ENCODE measurements at places on chromosomes 6 and 20.
A peak's percentile ranks its signal among the peaks of the same experiment; 100 is the strongest.

GRCh38 chr6:23013776-23014175, 444.4 kb downstream of the HDGFL1 start:
- DNase-seq, result peak; percentile 39

DNA sequence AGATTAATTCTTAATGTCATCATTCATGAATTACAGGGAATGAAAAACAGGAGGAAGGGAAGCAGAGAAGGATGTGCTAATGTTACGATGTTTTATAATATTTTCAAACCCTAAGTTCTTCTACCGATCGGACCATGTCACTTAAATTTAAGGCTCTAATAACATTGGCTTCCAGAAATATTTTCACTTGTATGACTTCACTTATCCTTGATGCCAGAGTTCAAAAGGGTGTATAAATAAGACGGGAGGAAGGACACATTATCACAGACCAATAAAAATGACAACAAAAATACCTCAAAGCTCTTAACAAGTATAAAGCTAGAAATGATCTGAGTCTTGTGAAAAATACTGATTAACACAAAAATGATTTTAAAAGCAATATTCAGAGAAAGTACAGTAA, 370.4 kb upstream of the CITED2 start:
- no peak for DNase-seq

GRCh38 chr20:24806705-24807676, 142.1 kb upstream of the CST7 start:
- no peak for DNase-seq

GRCh38 chr6:19309661-19310060, 527.5 kb upstream of the ID4 start:
- no peak for DNase-seq

DNA sequence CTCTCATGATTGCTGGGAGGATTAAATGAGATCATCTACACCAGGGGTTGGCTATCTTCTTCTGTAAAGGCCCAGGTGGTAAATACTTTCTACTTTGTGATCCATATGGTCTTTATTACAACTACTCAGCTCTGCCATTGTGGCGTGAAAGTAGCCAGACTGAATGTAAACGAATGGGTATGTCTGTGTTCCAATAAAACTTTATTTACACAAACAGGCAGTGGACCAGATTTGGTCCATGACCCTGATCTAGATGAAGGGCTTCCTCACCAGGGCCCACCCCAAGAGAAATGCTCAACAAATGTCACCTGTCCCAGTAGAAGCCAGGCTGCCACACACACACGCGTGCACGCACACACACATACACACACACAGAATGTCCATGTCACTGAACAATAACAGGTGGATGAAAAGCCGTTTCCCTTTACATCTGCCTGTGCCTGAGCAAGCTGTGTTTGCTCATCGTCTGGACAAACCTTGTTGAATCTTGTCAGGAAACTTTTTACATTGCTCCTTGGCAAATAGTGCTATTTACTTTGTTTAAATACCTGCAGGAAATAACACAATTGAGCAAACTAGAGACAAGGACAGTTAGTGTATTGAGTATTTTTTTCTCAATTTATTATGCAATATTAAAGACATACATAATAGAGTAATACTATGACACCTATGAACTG, 114.3 kb downstream of the EYA2 start:
- DNase-seq, result no peak

- no peak for DNase-seq
Measured at GRCh38 chr20:17406051-17406590, 125.1 kb downstream of the BFSP1 start.

DNA sequence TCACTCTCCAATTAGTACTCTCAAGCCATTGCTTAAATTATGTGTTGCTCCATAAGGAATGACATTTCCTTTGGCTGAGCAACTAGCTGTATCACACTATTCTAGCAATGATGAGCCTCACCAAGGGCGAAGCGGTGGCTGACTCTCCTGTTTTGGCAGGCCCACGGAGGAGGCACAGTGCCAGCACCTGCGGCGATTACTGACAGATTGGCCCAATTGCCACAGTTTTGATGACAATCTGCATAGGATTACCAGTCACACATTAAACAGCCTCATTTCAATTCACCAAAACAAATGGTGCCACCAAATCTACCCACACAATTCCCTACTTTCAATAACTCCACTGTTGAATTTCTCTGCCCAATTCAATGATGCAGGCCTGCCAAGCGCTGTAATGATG, 286.9 kb downstream of the PTPRK start:
- no peak for DNase-seq

- DNase-seq, result no peak
Measured at GRCh38 chr6:139174961-139175360, 40.1 kb downstream of the HECA start.

- no peak for DNase-seq
Measured at GRCh38 chr6:131285548-131285947, 150.3 kb downstream of the AKAP7 start.

GRCh38 chr6:151422981-151423380, 28.9 kb downstream of the RMND1 start:
- DNase-seq, result no peak

- peak; percentile 24 for DNase-seq
Measured at GRCh38 chr6:130019326-130020072, 1.1 kb downstream of the L3MBTL3 start.

- DNase-seq, result peak; percentile 87
Measured at GRCh38 chr6:44074439-44074812, 52.8 kb downstream of the MRPL14 start.

DNA sequence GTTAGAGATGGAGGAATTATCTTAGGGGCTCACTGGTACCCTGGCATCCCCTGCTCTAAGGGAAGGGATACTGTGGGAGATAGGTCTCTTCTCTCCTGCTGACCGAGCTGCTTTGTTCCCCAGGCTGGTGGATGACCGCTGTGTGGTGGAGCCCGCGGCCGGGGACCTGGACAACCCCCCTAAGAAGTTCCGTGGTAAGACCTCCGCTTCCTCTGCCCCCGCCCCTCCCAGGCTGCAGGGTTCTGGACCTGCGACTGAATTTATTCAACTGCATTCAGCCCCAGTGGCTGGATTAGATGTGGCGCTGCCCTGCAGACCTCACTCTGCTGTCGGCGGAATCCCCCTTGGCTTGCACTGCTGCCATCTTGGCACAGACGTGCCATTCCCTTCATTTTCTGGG, 19.2 kb downstream of the ITPR3 start:
- no peak for DNase-seq

DNA sequence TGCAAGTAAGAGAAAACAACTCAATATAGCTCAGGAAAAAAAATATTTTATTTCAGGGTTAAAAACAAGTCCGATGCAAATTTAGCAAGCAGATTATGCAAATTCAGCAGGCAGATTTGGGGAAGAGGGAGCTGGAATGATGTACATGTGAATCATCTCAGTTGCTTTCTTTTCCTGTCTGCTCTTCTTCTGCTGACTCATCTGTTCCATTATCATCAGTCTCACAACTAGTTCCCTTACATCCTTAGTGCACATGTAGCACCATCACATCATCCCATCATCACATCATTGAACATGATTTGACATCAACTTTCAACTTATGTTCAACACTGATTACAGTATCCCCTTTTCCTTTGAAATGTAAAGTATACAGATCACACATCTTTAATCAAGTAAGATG, 11.5 kb upstream of the DEFB113 start:
- DNase-seq, result peak; percentile 8

- DNase-seq, result peak; percentile 83
Measured at GRCh38 chr20:37534401-37535157, 6.9 kb upstream of the BLCAP start.

DNA sequence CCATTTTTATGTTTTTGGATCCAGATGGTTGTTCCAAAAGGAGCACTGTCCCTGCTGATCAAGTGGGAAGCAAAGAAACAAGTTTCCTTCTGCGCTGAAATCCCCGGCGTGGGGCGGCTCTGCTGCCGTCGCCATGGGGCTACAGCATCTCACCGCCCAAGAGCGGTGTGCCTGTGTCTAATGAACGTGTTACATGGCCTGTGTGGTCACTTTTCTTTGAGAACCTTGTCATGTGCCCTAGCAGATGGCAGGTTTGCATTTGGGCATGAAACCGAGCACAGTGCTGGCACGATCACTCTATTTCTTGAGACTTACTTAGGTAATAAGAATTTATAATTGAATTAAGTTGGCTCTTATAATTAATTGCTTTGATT, 51.9 kb downstream of the ZDHHC14 start:
- no peak for DNase-seq

DNA sequence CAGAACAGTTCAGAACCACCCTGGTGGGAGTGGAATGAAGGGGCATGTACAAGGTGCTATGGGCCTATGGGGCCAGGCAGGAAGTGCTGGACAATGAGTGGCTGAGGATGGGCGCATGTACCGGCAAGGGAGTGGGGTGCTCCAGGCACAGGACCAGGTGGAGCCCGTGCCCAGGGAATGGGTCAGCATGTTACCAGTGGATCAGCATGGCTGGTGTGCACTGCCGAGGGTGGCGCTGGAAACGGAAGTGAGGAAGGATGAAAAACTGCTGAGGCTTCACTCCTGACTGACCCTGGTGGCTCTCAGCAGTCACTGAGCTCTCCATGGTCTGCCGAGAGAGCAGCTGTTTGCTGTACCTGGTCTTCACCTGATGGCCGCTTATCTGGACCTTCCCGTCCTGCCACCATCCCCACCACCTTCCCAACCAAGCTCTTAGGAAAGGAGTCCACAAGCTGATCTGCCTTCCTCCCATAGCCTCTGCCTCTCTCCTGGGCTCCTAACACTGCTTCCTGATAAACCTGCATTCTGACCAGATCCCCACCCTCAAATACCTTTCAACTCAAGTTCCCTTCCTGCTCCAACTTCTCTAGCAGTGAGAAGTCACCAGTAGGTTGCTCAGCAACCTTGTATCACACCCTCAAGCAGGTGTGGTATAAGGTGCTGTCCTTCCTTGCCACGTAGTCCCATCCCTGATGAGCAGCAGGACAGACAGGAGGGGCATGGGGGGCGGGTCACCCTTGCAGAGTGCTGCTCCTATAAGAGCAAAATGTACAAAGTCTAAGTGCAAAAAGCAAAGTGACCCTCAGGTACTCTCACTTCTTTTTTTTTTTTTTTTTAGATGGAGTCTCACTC, 7.1 kb downstream of the UQCC2 start:
- DNase-seq, result no peak

DNA sequence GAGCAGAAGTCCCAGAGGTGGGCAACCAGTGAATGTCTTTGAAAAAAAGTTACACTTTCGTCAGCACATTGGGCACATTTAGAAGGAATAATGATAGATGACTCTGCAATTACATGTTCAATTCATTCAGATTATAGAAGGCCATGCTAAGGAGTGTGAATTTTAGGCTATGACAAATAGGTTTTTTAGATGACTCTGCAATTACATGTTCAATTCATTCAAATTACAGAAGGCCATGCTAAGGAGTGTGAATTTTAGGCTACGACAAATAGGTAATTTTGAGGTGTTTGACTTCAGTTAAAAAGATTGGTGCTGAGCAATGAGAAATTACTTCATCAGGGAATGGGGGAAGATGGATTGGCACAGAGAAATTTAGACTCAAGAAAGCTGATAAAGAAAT, 744.9 kb upstream of the MMS22L start:
- DNase-seq, result no peak

DNA sequence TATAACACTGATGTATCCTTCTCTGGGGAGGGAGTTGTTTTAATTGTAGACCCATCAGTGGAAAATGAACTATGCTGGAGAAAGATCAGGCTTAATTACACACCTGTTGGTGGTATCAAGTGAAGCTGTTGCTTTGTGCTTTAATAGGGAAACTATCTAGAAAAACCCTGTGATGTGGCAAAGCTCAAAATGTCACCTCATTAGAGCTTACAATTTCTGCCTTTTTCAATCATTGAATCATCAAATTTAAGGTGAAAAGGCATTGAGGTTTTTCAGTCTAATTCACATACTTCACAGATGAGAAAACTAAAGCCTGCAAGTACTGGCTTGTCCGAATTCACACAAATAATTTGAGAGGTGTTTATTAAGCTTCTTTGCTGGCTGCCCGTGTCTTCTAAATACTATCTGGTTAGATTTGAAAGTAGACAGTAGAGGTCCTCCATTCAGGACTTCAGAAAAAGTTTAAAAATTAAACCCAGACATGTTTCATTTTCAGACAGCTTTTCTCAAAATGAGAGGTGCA, 143.3 kb upstream of the MAP3K7 start:
- DNase-seq, result no peak

GRCh38 chr6:74585753-74586152, 620.1 kb downstream of the COL12A1 start:
- peak; percentile 81 for DNase-seq

DNA sequence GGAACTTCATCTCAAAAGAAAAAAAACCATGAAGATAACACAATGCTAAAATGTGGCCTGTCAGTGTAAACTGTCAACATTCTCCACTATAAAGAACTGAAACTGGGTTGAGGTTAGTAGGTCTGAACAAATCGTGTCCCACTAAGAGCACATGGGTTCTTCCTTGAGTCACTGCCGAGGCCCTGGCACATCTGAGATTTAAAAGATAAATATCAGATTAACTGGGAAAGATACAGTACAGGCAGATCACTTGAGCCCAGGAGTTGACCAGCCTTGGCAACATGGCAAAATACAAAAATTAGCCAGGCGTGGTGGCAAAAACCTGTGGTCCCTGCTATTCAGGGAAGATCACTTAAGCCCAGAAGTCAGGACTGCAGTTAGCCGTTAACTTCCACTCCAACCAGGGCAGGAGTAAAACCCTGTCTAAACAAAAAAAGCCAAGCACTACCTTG, 5.6 kb downstream of the EEF1A1 start:
- DNase-seq, result no peak

- peak; percentile 91 for DNase-seq
Measured at GRCh38 chr6:149563203-149563927, 2.8 kb upstream of the GINM1 start.

- no peak for DNase-seq
Measured at GRCh38 chr20:8128291-8129060, 3.6 kb upstream of the PLCB1 start.

Measured in fibroblast of upper back skin (primary cell).